ENCODE measurements at places on chromosomes 6 and 20. TPM values are rescaled to one million over a fixed set of nuclear protein-coding genes. Genes with fewer than 3 reads are reported as not detected.
A peak's percentile ranks its signal among the peaks of the same experiment; 100 is the strongest.

DNA sequence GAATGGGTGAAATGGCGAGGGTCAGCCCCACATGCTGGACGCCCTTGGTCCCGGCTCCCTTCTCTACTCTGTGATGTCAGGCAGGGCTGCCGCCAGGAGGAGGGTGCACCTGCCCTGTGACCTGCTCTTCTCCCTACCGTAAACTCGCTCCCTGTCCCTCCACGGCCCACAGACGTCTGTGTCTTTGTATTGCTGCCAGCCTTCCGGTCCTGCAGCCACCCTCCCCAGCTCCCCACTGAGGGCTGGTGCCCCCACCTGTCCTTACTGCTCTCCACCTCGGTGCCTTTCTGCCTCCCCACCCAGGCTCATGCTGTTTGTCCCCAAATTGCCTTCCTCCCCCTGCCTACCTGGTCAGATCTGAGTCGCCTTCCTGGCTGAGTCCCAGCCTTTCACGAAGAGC is 4.1 kb upstream of the CCR6 start:
- H3K4me1 ChIP-seq: no peaks in the 10 kb centered on the region
- H3K4me3 ChIP-seq: no peak overlapping the region

- no peaks in the 10 kb centered on the region for H3K4me1 ChIP-seq
- DNase-seq: no peak
- no peak overlapping the region for H3K27ac ChIP-seq
- H3K27me3 ChIP-seq: no peaks in the 10 kb centered on the region
- no peak overlapping the region for H3K4me3 ChIP-seq
- no peaks in the 10 kb centered on the region for H3K36me3 ChIP-seq
These were observed 12.4 kb downstream of the KATNA1 start for GRCh38 chr6:149636124-149636523.

DNA sequence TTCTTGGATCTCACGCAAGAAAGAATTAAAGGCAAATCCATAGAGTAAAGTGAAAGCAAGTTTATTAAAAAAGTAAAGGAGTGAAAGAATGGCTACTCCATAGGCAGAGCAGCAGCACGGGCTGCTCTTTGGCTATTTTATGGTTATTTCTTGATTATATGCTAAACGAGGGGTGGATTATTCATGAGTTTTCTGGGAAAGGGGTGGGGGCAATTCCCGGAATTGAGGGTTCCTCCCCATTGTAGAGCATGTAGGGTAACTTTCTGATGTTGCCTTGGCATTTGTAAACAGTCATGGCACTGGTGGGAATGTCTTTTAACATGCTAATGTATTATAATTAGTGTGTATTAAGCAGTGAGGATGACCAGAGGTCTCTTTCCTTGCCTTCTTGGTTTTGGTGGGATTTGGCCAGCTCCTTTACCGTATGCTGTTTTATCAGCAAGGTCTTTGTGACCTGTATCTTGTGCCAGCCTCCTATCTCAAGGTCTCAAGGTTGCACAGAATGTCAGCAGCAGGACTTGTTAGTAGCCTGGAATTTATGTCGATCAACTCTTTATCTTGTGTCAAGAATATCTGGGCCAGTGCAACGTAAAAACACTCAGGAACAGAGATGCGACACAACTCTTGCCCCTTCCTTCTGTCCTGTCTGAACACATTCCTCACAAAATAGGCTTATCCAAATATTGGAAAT is 931.4 kb downstream of the QKI start:
- H3K4me3 ChIP-seq: no peak overlapping the region
- no peak for DNase-seq
- no peaks in the 10 kb centered on the region for H3K27me3 ChIP-seq
- no peaks in the 10 kb centered on the region for H3K36me3 ChIP-seq
- no peaks in the 10 kb centered on the region for H3K4me1 ChIP-seq
- no peak overlapping the region for H3K27ac ChIP-seq

The SLC22A16 gene
- not detected for total RNA-seq

DNA sequence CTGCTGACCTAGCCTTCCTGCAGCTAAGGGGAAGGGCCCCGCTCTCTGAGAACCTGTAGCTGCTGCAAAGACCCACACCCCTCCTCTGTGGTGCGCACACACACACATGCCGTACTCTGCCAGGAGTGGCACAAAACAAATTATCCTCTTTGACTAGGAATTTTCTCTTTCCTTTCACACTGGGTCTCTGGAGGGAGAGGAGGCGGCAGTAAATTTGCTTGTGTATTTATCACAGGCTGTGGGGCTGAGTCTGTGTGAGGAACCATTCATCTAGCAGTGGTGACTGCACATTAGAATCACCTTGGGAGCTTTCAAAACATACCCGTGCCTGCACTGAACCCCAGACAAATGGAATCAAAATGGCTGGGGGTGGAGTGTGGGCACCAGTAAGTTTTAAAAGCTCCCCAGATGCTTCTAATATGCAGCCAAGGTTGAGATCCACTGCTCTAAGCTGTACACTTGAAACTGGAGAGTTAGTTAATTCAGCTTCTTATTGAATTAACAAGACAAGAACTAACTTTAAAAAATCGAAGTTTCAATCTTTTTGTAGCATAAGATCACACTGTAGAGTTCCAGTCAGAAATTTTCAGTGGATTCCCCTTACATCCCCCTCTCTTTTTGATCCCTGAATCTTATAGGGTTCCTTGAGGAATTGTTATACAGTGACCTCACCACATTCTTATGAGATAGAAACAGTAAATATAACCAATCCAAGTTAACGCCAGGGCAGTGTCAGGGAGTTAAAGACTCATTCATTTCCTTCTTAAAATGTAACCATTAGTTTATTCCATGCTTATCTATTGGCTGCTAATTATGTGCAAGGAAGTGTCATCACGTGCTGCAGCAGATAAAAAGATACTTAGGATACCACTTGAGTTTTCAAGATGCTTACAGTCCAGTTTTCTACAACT is 29.8 kb upstream of the GMDS start:
- H3K36me3 ChIP-seq: no peaks in the 10 kb centered on the region
- no peak overlapping the region for H3K27ac ChIP-seq
- H3K27me3 ChIP-seq: no peaks in the 10 kb centered on the region
- no peak overlapping the region for H3K4me3 ChIP-seq

The ABRACL gene
- 10.0 TPM for total RNA-seq

DNA sequence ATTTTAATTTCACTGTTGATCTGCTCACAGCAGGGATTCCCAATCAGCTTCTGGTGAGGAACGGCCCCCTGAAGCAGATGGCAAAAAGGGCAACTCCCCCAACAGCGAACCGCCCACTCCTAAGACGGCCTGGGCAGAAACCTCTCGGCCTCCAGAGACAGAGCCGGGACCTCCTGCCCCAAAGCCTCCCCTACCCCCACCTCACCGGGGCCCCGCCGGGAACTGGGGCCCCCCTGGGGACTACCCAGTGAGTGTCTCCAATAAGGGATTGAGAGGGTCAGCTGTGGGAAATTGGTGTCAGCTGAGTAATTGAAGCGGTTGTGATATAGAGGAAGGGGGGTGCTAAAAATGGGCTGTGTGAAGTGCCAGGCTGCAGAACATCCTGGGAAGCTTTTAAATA is 6.4 kb downstream of the PRRC2A start:
- no peak overlapping the region for H3K27ac ChIP-seq
- H3K4me3 ChIP-seq: no peak overlapping the region
- H3K27me3 ChIP-seq: no peaks in the 10 kb centered on the region
- no peaks in the 10 kb centered on the region for H3K36me3 ChIP-seq
- peaks cover 6% of the 10 kb centered on the region for H3K4me1 ChIP-seq

The HUS1B gene
- total RNA-seq: not detected

The KIZ gene
- total RNA-seq: 32.9 TPM

- no peak overlapping the region for H3K4me3 ChIP-seq
- H3K4me1 ChIP-seq: no peaks in the 10 kb centered on the region
- no peaks in the 10 kb centered on the region for H3K36me3 ChIP-seq
- no peak for DNase-seq
- no peaks in the 10 kb centered on the region for H3K27me3 ChIP-seq
- no peak overlapping the region for H3K27ac ChIP-seq
These were observed 897.4 kb upstream of the CITED2 start for GRCh38 chr6:140271759-140272377.

The KCNQ5 gene
- 0.34 TPM for total RNA-seq

The MYL9 gene
- total RNA-seq: 255 TPM

The SUMO4 gene
- total RNA-seq: 1.2 TPM

The NOL7 gene
- total RNA-seq: 59.9 TPM

The EPB41L1 gene
- 4.9 TPM for total RNA-seq

The FLRT3 gene
- 5.2 TPM for total RNA-seq

The ESR1 gene
- 225 TPM for total RNA-seq

The CTCFL gene
- not detected for total RNA-seq

- DNase-seq: no peak
- no peaks in the 10 kb centered on the region for H3K4me1 ChIP-seq
- H3K36me3 ChIP-seq: no peaks in the 10 kb centered on the region
- no peaks in the 10 kb centered on the region for H3K27me3 ChIP-seq
- H3K27ac ChIP-seq: peak overlapping the region; percentile 59
These were observed 202.5 kb upstream of the ASCC3 start for GRCh38 chr6:101083533-101084175.

DNA sequence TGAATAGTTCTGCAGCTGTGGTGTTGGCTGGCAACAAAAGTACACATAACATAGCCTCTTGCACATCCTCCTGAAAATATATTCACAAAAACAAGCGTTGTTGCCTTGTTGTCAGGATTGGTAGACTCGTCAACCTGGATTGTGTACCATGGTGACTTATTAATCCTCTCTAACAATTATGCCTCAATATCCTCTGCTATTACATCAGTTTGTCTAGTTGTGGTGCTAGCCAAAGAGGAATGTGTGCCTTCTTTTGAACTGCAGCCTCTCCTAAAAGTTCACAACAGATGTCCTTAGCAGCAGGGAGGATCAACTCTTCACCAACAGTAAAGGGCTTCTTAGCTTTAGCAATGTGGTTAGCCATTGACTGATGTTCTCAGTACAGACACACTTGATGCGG is 3.6 kb upstream of the SF3B5 start:
- H3K27ac ChIP-seq: no peak overlapping the region
- DNase-seq: no peak
- no peaks in the 10 kb centered on the region for H3K4me1 ChIP-seq
- H3K4me3 ChIP-seq: no peak overlapping the region
- no peaks in the 10 kb centered on the region for H3K27me3 ChIP-seq
- H3K36me3 ChIP-seq: no peaks in the 10 kb centered on the region

DNA sequence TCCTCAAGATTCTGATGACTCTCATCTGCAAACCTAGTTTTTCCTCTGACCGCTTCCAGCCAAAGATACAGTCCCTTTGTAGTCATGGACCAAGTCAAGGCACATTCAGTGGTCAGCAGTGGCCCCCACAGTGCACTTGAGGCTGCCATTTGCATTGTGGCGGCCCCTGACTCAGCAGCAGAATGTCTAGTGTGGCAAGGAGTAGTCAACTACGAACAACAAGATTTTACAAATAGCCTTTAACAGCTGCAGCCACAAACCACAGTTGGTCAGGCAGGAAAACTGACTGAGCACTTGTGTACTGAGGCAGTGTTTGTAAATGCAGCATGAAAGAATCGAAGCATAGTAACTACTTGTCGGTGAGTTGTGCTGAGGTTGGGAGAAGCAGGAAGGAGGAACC is 49.6 kb downstream of the SLC2A12 start:
- H3K27me3 ChIP-seq: no peaks in the 10 kb centered on the region
- no peak for DNase-seq
- H3K4me3 ChIP-seq: no peak overlapping the region

The MAPK13 gene
- total RNA-seq: 3.4 TPM
